NK-92 treated with Interleukin-12 subunit alpha and Interleukin-12 subunit beta, amount 100 ng/mL, for 24 hours (cell line): ENCODE measurements at places on chromosomes 2 and 18.

GRCh38 chr2:181306785-181307184 is 150.4 kb upstream of the ITGA4 start:
- DNase-seq: no peak

- DNase-seq: no peak
Measured at GRCh38 chr2:241505781-241506201, 2.6 kb downstream of the STK25 start.

DNA sequence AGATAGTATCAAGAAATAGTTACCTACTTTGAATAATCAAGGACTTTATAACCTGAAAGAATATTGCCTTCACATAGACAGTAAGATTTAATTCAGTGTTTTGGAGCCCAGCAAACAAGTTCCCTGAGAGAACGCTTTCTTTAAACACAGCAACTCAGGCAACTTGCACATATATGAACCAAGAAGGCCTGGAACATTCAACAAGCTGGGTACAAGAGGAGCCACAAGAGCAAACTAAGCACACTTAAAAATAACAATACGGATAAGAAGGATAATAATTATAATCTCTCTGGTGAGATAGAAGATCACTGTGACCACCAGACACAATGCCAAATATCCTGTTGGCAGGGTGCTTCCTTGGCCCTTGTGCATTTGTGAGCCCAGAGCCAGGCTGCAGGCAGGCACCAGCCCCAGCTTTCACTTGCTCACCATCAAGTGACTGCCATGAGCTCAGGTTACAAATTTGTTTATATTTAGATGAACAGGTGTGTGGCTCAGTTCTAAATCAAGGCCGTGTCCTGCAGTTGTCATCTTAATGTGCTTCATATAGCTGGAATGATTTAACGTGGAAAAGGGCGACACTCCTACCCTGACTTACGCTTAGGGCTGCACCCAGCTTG is 446.6 kb downstream of the IRS1 start:
- no peak for DNase-seq

DNA sequence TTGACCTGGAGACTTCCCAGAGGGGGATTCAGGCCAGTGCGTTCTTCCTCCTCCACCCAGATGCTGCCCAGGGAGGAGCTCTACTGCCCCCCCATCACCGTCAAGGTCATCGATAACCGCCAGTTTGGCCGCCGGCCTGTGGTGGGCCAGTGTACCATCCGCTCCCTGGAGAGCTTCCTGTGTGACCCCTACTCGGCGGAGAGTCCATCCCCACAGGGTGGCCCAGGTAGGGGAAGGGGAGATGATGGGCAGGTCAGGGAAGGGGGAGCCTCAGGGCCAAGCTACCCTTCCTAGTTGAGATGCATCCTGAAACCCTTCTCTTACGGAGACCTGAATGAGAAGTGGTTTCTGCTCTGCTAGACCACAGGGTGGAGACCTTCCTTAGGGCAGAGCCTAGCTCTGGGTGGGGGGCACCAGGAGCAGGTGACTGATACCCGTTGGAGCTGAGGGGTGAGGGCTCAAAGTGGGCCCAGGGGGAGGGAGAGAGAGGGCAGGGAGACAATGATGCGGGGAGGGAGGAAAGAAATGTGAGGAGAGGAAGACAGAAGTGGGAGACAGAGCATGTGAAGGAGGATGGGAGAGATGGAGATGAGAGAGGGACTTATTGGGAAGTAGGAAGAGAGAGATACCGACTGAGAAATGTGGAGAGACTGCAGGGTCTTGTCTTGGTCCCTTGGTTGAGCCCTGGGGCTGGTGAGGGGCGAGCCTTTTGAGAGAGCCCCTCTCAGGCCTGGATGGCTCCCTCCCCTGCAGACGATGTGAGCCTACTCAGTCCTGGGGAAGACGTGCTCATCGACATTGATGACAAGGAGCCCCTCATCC is 159.4 kb downstream of the DYSF start:
- DNase-seq: no peak

DNA sequence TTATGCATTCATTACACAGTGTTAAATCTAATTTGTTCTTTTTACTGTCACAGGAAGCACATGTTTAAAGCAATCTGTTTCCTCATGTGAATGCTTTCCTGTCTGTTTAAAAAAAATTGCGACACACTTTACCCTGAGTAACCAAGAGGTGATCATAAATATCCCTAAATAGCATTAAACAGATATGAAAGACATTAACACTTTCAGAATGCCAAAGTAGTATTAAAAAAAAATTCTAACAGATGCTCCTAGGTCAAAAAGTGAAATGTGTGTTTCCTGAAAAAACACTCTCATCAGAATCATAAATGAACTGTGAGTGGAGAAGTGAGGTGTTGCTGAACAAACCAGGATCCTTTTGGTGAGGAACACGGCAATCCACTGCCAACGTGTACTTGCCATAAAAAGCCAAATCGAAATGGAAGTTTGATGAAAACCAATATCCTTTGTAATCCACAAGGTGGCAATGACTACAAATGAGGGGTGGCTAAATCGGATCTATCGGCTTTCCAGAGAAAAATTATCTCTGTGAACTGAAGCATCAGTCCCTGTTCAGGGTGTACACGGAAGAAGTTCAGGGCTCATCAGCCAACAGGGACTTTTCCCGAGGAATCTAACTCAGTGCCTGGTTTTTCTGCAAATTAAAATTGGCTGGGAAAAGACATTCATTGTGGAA is 248.9 kb downstream of the TCF4 start:
- DNase-seq: no peak
